ENCODE measurements at places on chromosomes 4 and X.

GRCh38 chrX:1249101-1249887 lies 19.3 kb upstream of the CSF2RA start:
- peak; percentile 54 for DNase-seq

DNA sequence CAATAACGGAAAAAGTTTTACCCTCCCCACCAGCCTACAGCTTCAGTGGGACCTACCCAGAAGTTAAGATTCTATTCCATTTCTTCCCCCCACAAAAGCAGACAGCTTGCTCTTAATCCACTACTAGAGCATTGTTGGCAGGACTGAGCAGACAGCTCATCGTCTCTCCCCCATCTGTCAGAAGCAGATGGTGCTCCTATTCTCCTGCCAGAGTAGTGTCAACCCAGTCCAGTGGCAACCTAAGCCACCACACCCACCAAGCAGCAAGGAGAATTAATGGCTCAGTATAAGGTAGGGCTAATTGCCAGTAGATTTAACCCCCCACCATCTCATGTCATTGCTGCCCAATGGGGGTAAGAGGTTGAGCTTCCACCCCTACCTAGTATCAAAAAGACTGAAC lies 62.0 kb downstream of the AWAT2 start:
- DNase-seq = no peak

DNA sequence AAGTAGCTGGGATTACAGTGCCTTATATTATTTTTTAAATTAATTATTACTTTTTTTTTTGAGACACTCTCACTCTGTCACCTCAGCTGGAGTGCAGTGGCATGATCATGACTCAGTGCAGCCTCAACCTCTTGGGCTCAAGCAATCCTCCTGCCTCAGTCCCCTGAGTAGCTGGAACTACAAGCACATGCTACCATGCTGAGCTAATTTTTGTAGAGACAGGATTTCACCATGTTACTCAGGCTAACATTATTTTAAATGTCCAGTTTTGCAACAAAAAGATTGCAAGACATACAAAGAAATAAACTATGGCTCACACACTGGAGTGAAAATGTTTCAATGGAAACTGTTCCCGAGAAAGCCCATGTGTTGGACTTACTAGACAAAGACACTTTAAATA lies 59.2 kb downstream of the MND1 start:
- no peak for DNase-seq

DNA sequence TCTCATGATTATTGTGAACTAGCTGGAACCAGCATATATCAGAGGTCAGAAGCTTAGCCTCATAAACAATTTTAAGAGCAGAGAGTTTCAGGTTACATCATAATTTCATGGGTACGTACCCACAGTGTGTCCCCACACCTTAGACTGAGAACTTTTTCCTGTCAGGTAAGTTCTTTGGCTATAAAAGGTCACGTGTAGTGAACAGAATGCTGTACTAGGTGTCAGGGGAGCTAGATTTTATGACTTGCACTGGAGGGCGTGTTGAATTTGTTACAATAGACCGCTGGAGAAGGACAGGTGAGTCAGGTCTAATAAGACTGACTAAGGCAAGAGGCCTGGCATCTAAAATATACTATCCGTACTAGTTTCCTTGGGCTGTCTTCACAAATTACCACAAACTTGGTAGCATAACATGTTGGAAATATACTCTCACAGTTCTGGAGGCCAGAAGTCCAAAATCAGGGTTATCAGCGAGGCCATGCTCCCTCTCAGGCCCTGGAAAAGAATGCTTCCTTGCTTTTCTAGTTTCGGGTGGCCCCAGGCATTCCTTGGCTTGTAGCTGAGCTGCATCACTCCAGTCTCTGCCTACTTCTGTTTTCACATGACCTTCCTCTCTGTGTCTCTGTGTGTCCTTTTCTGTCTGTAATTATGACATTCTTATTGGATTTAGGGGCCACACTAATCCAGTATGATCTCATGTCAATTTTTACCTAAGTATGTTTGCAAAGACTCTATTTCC lies 512.0 kb upstream of the NR3C2 start:
- no peak for DNase-seq

- DNase-seq = no peak
These were observed 67.7 kb downstream of the MID1IP1 start for GRCh38 chrX:38868941-38869401.

DNA sequence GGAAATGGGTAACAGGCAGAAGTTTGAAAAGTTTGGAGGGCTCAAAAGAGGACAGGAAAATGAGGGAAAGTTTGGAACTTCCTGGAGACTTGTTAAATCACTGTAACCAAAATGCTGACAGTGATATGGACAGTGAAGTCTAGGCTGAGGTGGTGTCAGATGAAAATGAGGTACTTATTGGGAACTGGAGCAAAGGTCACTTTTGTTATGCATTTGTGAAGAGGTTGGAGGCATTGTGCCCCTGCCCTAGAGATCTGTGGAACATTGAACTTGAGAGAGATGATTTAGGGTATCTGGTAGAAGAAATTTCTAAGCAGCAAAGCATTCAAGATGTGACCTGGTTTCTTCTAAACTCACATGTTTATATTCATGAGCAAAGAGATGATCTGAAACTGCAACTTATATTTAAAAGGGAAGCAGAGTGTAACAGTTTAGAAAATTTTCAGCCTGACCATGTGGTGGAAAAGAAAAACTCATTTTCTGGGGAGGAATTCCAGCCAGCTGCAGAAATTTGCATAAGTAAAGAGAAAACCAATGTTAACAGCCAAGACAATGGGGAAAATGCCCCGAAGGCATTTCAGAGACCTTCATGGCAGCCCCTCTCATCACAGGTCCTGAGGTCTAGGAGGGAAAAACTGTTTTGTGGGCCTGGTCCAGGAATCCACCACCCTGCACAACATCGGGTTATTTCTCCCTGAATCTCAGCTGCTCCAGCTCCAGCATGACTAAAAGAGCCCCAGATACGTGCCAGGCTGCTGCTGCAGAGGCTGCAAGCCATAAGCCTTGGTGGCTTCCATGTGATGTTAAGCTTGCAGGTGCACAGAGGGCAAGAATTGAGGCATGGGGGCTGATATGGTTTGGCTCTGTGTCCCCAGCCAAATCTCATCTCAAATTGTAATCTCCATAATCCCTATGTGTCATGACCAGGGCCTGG lies 632.5 kb upstream of the GNPDA2 start:
- no peak for DNase-seq

DNA sequence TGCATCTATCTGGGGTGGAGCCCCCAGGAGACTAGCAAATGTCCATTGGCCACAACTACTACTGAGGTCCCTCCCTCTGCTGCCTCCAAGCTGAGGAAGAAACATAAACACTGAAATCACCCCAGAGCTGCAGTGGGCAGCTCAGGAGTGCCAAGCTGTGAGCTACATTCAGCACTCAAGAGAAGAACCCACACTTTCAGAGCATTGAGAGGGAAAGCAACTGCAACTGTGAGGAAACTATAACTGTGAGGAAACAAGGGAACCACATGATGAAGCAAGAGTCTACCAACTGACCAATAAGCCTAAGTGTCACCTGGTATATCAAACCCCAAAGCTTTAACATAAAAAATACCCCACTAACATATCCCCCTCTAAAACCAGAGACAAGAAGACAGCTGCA lies 373.5 kb upstream of the TACR3 start:
- no peak for DNase-seq

GRCh38 chr4:56773346-56773745 lies 48.2 kb downstream of the SPINK2 start:
- DNase-seq = no peak

DNA sequence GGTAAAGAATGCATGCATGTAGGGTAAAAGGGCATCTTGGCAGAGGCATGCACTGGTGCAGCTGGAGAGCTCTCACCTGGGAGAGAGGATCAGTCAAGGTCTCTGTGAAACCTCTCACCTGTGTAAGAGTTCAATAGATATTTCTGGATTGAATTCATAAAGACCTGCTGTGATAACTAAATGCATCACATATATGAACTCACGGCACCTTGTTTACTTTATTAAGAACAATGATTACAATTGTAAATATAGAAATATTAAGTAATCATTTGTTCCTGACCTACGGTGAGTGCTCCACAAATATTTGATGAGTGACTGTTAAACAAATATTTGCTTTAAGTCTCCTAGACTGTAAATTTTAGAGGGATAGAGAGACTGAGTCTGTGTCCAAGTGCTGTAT lies 85.9 kb upstream of the PAQR3 start:
- no peak for DNase-seq

Data from GM12865 (cell line).